Stimulated activated CD4-positive, alpha-beta T cell treated with anti-CD3 and anti-CD28 coated beads, Interleukin-1b, Interleukin-23, amount 100 ng/mL, for 4 hours (primary cell): ENCODE measurements at places on chromosomes 3 and 15.

GRCh38 chr3:39191111-39191510 is 1.3 kb downstream of the XIRP1 start:
- no peak for DNase-seq

DNA sequence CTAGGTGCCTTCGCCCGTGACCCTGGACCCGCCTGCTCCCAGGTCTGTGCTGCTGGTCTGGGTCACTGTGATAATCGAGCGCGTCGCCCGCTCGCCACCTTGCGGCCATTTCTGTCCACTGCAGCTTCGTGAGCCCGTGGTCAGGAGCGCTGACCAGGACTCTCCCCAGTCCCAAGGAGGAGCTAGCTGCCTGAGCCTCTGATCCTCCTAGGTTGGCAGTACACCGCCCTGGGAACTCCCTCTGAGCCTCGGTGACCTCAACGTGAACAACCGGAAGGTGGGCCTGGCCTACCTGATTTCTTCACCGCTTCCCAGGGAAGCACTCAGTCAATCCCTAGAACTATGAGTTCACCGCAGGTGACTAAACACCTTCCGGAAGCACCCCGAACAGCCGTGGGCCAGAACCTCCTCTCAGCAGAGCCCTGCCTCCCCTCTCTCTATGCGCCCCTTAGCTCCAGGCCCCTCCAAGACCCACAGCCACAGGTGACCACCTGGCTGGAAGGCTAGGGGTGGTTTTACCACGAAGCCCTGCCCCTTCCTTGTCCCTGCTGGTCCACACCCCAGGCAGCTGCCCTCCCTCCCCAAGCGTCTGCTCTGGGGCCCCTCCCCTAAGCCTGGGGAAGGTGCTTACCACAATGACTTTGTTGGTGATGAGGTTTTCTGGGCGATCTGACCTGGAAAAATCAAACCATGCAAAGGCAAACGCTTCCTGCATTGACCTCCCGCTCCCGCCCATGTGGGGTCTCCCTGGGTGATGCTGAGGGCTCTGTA is 9.7 kb downstream of the PLA2G4D start:
- DNase-seq: peak; percentile 12

- DNase-seq: no peak
These were observed 12.6 kb downstream of the IGDCC3 start for GRCh38 chr15:65365229-65365628.

DNA sequence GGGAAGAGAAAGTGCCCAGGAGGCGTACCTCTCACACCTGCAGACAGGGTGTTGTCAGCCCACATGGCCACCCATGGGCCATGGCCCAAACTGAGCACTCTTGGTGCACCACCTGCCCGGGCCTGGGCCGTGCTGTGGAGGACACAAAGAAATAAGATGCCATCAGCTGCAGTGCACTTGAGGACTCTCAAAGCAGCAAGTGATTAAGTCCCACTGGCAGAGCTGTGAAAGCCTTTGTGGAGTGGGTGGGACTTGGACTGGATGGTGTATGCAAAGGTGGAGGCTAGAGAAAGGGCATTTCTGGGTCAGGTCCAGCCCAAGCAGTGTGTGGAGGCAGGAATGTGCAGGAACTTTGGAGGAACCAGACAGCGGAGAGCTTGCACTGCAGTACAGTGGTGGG is 122.3 kb downstream of the MEGF11 start:
- DNase-seq: no peak

- peak; percentile 8 for DNase-seq
These were observed 23.5 kb upstream of the RAP2B start for GRCh38 chr3:153138276-153139210.

DNA sequence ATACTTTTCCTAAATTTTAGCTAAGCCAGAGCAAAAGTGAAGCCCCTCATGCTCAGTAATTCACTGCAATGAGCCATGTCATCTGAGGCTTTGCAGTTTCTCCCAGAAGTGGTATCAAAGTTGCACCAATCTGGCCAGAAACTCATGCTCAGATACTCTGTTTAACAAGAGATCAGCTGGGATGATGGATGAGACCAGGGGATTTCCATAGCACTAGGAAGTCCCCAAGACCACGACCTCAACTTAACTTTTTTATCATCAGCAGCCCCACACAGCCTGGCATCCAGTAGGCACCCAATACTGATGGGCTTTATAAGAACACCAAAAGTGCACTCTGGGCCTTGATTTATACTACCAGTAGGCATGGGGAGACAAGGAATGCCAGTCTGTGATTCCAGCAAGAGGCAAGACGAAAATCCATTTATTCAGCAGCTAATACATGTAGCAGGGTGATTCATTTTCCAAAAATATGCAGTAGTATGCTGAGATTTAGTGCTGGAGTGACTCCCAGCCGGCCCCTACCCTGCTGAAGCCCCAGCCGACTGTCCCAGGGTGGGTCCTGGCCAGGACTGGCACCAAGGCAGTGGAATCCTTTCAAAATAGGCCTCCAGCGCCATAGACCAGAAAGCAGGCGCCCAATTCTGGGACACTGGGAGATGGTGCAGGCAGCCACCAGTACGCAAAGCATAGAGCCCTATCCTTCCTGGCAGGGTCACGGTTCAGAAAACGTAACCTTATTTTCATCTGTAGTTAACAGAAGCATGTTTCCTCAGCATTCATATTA is 612 bp upstream of the LDHAL6B start:
- DNase-seq: no peak

DNA sequence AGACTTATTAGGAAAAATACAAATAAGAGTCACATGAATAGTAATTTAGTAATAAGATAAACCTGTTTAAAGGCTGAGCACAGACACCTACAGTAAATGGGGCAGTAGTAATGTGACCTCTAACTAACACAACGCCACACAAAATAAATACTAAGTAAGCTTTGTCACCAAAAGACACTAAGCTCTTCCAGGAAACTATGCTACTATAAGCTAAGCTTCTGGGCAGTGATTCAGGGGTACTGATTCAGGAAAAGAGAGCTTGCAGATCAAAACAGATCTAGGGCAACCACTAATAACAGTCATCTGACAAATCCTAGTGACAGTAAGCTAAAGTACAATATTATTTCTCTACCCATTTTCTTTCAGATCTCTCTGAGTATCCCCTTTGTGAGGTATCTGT is 68.8 kb downstream of the PLOD2 start:
- no peak for DNase-seq

DNA sequence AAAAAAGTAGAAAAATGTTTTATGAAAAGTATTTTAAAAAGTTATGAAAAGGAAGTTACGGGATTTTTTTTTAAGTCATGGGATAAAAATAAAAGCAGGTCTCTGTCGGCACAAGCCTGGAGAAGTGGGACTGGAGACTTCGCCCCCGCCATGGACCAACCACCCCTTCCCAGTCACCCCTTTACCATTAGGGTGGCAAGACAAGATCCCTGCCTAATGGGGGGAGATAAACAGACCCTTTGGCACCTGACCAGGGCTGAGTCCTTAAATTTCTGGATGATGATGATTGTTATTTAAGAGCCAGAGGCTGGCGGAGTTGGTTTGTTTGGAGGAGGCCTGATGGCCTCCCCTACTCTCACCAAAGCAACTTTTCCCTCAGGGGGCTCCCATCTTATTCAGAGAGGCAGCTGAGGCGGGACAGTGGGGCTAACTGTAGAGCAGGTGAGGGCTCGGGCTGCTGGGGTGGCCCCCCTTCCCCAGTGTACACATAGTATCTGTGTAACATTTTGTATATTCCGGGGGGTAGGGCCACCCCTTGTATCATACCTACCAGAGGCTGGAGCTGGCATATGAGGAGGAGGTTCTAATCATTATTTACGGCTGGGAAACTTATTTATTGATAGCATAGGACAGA is 74.0 kb downstream of the ADAMTS7 start:
- no peak for DNase-seq

DNA sequence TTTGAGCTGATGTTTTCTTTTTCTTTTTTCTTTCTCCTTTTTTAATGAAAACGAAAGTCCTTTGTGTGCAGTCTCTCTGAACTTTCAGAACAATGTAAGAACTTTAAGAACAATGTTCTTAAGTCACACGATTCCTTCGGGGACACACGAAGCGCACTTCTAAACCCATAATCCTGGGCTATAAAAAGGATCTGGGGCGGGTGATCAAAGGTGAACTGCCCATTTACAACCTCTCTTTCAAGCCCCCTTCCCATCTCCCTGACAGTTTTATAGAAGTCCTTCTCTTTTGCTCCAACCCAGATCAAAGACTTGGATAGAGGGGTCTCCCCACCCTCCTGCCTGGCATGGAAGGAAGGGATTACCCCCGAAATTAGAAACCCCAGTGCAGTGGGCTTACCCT is 126.8 kb downstream of the BDH1 start:
- DNase-seq: no peak

GRCh38 chr3:52446631-52447511 is 2.0 kb upstream of the SEMA3G start:
- DNase-seq: peak; percentile 67

DNA sequence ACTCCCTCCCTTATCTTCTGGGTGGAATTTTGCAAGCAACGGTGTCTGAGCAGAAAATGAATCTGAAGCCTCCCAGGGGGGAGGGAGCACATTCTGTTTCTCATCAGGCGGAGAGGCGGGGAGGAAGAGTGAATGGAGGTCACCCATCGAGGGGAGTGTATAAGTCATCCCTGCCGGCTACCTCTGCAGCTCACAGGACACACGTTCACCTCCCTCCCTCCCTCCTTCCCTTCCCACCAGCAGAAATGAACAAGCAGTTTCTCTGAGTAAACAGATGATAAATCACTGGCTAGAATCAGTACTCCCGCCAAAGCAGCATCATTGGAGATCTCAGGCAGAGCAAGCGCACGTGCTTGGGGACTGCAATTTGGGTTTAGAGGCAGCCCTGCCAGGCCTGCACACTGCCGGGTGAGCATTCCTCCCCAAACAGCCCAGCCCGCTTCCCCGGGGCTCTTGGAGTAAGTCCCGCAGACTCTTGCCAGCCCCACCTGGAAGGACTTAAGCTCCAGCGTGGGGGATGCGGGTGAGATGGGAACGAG is 38.3 kb downstream of the CPN2 start:
- no peak for DNase-seq
